ENCODE measurements at places on chromosomes 12 and 14.

DNA sequence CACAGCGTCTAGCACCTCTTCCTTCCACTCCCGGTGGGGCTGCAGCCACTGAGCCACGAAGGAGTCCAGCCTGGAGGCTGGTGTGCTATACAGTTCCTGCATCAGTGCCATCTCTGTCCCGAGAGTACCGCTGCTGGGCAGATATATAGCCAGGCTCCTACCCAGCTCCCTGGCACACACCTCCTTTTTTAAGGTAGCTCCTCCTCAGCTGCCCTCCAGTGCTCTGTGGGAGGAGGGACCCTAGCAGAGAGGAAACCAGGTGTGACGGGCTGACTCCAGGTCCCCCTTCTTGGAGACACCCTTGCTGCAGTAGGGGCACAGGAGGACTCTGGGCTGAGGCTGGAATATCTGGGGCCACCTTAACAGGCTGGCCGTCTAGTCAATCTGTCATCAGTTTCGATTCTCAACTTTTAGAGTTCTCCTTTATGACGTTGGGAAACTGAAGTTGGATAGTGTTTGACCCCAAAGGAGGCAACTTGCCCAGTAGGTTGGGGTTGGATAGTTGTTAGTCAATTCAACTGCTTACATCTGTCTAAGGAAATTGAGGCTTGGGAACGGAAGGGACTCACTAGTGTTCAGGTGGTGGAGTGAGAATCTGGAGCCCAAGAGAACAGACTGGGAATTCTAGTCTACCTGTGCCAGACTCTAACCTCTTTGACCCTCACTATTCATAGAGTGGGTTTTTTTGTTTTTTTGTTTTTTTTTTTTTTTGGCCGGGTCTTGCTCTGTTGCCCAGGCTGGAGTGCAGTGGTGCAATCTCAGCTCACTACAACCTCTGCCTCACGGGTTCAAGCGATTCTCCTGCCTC lies at the start of gene OASL:
OASL (minus strand) TSS at position 386 of the 808 bp plus-strand sequence; CDS start at position 111, 275 bp downstream.
- DNase-seq, result peak; percentile 57

- DNase-seq, result no peak
Measured at GRCh38 chr12:93865751-93866150, 188.6 kb downstream of the CRADD start.

DNA sequence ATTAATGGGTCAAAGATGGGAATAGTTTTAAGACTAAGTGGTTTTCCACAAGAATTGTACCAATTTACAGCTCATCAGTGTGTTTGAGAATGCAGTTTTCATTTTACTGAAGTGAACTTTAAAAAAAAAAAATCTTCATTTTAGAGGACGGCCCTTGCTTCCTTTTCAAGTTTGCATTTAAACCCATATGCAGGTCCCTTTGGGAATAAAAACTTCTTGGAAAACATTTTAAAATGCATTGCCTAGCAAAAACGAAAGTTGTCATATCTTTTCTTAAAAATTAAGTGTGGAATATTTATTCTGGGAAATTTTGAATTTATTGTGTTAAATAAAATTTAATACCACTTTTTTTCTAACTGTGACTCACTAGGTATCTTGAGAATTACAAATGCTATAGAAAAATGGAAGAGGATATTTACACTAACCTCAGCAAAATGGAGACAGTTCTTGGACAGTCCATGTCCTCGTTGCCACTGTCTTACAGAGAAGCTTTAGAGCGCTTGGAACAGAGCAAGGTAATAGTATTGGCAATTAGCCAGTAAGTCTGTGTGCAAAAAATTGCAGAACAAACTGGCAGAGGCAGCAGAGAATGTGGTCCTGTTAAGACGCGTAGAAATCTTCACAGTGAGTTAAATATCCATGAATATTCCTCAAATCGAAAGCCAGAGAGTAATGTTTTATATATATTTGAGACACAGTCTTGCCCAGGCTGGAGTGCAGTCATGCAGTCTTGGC lies 209.7 kb downstream of the SYNE2 start:
- no peak for DNase-seq

DNA sequence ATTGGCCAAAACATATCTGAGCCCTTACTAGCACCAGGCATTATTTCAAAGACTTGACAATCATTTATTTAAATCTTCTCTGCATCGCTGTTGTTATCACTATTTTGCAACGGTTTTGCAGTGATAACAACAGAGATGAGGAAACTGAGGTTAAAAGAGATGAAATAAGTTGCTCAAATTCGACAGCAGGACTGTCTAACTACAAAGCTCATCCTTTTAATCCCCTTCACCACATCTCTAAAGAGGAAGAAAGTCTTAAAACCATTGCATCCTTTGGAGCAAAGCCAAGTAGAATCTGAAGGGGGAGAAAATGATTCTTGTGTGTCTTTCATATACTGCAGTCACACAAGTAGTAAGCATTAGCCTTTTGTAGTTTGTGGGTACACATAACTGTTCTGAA lies 14.8 kb upstream of the ETNK1 start:
- DNase-seq, result no peak

- peak; percentile 67 for DNase-seq
Measured at GRCh38 chr12:10673659-10674384, at the start of gene STYK1. TSS of gene STYK1 (minus strand) at chr12:10674052. CDS start at chr12:10634618, 39,434 bp downstream.

- DNase-seq, result no peak
Measured at GRCh38 chr12:104522985-104523722, 66.4 kb downstream of the CHST11 start.

DNA sequence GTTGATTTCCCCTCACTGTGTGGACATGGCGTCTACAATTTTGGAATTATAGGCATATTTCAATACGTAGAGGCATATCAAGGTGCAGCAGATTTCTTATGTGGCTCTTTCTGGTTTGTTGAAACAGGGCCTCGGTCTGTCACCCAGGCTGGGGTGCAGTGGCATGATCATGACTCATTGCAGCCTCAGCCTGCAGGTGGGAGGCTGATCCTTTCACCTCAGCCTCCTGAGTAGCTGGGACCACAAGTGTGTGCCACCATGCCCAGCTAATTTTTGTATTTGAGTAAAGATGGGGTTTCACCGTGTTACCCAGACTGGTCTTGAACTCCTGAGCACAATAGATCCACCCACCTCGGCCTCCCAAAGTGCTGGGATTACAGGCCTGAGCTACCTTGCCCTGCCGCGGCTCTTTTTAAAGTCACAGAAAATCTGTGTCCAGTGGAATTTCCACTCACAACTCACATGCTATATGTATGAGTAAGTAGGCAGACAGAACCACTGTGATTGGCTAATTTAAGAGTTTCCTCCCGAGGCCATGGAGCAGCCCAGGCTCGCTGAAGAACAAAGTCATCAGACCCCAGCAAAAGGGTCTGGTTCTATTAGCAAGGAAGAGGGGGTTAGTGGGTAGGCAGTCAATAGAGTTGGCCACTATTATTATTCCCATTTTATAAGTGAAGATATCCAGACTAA lies 9.1 kb downstream of the GNG2 start:
- peak; percentile 75 for DNase-seq
